ENCODE measurements at places on chromosomes 3 and 15.

GRCh38 chr3:108234387-108234957 is 12.2 kb upstream of the IFT57 start:
- DNase-seq, result no peak

DNA sequence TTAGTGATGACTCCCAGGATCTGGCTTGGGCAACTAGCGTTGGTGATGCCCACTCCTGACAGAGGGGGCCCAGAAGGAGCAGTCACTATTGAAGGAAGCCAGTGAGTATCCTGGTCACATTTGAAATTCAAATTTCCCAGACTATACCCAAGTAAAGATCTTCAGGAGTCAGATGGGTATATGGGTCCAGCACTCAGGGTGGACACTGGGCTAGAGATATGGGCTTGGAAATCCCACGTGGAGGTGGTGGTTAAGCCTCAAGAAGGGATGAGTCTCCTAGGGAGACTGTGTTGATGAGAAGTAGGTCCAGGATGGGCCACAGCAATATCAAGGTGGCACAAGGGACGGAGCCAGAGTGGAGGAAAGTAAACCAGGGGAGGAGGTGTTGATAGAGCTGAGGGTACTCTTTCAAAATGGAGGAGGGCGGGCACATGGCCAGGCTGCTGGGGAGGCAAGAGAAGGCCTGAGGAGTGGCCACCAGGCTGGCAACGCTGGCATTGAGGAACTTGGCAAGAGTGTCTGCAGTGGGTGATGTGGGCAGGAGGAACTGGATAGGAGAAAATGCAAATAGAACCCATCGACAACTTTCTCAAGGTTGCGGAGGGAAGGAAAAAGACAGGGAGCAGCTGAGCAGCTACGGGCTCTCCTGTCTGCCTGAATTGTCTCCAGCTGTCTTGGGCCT is 3.7 kb upstream of the SLCO2A1 start:
- no peak for DNase-seq

GRCh38 chr15:42849836-42850235 is 70.7 kb downstream of the TTBK2 start:
- no peak for DNase-seq

DNA sequence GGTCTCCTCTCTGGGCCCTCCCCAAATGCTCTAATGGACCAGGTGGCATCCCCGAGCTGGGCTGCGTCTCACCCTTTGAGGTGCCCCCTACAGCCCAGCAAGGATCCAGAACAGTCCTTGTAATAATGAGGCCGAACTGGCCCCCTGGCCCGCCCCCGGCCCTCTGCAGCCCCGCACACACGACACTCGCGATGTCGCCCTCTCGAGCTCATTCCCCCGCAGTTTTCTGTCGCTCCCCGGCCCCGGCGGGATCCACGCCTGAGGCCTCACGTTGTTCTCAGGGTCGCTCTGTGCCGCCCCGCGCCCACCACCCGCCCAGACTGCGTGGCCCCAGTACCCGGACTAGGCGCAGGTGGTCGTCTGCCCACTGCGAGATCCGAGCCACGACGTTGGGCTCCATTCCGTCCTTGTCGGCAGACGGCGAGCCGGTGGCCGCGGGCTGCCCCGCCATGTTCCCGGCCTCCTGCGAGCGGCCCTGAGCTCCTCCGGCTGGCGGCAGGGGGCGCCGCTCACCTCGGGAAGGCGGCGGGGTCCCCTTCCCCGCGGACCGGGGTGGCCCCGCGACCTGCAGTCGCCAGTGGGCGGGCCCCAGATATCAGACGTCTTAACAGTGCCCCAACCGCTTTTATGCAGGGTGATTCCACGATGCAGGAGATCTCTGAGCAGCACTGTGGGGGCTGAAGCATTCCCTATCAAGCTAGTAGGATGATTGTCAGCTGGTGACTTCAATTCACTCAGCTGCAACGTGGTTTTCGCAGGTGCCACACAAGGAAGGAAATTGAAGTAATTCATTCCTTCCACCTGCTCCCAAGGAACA is at the start of gene C3orf33:
Gene C3orf33, minus strand, starts transcription at position 477 of the 817 bp plus-strand sequence. Its CDS starts 26 bp downstream, at position 451.
- peak; percentile 78 for DNase-seq
